ENCODE measurements at places on chromosomes 5 and 9. TPM values are rescaled to one million over a fixed set of nuclear protein-coding genes. Genes with fewer than 3 reads are reported as not detected.

The PCDHA9 gene
- not detected for total RNA-seq

The TYRP1 gene
- not detected for total RNA-seq

The LMBRD2 gene
- total RNA-seq, result 10.2 TPM

The TMEM141 gene
- 60.3 TPM for total RNA-seq

The PCDHB10 gene
- 0.09 TPM for total RNA-seq

The RNF183 gene
- total RNA-seq, result not detected

The OR13C2 gene
- not detected for total RNA-seq

The NSMF gene
- total RNA-seq, result 15.6 TPM

- no peak for DNase-seq
These were observed 54.6 kb downstream of the LRRC70 start for GRCh38 chr5:62633243-62633642.

DNA sequence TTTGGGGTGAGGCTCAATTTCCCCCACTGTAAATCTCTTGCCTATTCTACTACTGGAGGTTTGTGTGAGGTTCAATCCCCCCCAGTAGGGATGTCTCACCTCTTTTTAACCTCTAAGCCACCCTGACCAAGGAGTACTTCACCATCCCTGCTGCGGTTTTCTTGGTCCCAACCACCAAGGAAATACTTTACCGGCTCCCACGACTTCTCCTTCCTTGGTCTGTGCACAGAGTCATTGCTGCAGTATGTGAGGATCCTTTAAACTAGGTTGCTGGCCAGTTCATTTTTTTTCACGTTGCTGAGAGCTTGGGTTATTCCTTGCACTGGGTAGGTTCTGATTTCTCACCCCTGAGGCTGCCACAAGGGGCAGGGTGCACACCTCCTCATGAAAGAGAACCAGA lies 22.5 kb upstream of the HMGCS1 start:
- no peak for DNase-seq

- DNase-seq, result no peak
These were observed 61.5 kb downstream of the LNPEP start for GRCh38 chr5:96997265-96997859.

GRCh38 chr9:128898382-128898781 lies 16.4 kb downstream of the LRRC8A start:
- DNase-seq, result no peak

GRCh38 chr9:106941916-106942315 lies 79.0 kb downstream of the ZNF462 start:
- no peak for DNase-seq

GRCh38 chr9:99259231-99259918 lies 37.3 kb downstream of the SEC61B start:
- DNase-seq, result peak; percentile 97

- DNase-seq, result no peak
These were observed 41.7 kb upstream of the CLK4 start for GRCh38 chr5:178668579-178668978.

GRCh38 chr9:33415501-33416038 lies 13.2 kb upstream of the AQP7 start:
- DNase-seq, result peak; percentile 95

DNA sequence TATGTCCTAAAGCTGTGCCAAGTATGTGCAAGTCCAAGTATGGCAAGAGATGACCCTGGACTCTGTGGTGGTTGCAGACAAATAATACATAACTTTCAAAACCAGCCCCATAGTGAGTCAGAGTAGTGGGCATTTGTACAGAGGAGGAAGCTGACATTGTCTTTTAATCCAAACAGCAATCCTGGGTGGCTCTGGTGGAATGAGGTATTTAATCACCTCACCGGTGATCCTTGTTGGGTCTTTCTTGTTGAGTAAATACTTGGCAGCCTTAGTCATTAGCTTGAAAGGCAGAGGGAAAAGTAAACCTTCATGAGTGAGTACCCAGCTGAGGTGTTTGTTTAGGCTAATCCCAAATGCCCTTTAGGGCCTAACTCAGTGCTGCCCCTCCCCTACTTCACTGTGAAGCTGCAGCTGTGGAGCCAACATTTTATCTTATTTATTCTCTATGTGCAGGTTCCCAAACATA lies 148.7 kb upstream of the SLC12A2 start:
- DNase-seq, result no peak

DNA sequence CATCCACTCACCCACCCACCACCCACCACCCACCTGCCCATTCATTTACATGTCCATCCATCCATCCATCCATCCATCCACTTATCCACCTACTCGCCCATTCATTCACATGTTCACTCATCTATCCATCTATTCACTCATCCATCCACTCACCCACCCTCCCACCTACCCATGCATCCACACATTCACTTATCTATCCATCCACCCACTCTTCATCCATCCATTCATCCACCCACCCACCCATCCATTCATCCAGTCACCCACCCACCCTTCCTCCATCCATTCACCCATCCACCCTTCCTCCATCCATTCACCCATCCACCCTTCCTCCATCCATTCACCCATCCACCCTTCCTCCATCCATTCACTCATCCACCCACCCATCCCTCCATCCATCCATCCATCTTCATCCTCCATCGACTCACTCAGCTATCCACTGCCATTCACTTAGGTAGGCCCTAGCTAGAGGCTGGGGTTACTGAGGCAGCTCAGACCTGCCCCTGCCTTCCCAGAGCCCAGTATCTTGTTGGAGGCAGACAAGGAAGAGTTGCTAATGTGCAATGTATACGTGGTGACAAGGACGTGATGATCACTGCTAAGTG lies 12.7 kb downstream of the TSPAN17 start:
- no peak for DNase-seq

DNA sequence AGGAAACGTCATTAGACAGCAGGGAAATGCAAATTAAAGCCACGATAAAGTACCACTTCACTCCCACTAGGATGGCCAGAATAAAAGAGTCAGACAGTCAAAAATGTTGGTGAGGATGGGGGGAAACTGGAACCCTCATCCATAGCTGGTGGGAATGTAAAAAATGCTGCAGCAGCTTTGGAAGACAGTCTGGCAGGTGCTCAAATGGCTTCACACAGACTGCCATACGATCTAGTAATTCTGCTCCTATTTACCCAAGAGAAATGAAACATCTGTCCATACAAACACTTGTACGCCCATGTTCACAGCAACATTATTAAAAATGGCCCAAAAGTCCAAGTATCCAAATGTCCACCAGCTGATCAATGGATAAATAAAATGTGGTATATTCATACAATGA lies 158.9 kb upstream of the PHYKPL start:
- DNase-seq, result no peak

DNA sequence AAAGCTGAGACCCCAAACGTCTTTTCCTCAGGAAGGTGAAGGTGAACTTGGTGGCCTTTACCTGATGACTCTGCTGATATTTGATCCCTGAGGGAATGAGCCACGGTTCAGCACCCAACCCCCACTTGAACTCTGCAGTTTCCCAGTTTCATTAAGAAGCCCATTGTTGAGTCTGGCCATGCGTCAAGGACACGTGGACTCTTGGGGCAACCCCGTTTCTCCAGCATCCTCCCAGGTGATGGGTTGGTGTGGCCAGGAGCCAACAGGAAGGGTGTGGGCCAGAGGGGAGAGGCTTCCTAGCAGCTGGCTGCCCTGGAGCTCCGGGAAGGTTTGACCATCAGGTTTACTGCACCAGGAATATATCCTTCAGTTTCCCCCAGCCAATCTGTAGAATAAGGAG lies 59.5 kb upstream of the GNE start:
- DNase-seq, result no peak

DNA sequence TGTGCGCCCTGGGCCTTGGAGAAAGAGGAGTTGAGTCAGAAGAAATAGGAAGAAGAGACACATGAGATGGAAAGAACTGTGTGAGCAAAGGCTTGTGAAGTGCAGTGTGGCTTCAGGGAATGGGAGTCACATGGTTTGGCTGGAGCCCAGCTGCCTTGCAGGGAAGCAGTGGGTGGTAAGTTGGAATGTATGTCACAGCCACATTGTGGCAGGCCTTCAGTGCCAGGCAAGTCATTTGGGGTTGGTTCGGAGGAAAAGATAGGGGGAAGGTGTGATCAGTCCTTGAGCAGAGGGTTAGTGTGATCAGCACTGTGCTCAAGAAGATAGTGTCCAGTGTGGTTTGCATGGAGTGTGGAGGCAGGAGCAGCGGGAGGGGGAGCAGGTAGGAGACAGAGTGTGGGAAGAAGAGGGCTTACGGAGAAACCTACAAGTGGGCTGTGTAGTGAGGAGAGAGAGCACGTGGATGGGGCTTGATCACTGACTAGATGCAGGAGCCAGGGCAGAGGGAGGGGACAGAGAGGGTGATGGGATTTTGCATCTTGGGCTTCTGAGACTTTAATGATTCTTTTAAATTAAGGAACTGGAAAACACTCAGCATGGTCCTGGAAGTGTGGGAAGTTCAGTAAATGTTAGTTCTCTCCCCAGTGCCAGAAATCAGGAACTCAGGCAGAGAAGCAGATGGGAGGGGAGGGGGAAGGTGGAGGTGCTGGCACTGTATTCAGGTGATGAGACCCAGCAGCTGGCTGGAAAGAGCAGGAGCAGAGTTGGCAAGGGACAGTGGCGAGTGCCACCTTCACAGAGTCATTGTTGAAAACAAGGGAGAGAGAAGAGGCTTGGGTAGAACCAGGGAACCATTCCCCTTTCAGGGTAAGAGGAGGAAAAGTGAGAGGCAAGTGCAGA lies 46.6 kb downstream of the ARHGAP26 start:
- DNase-seq, result no peak

- DNase-seq, result peak; percentile 90
These were observed 4.5 kb downstream of the FANCC start for GRCh38 chr9:95313010-95313498.

All from right lobe of liver (tissue), 6 donors.